ENCODE measurements at places on chromosomes 2 and 18.

DNA sequence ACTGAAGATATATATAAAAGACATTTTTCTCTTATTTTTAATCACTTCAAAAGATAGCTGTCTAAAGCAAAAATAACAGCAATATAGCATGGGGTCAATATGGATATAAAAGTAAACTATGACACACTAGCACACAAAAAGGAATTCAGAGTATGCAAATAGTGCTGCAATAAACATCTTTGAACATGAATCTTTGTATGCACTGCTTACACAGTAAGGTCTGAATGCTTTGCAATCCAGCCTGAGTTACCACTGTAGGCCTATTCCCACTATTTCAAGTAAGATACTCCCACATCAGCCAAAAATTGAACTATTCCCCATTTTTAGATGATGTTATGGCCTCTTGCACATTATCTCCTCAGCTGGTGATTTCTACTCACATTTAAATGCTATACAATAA is 27.4 kb upstream of the ERCC3 start:
- no peak for DNase-seq

- no peak for DNase-seq
Observed at GRCh38 chr2:104840893-104841585, 12.9 kb upstream of the POU3F3 start.

DNA sequence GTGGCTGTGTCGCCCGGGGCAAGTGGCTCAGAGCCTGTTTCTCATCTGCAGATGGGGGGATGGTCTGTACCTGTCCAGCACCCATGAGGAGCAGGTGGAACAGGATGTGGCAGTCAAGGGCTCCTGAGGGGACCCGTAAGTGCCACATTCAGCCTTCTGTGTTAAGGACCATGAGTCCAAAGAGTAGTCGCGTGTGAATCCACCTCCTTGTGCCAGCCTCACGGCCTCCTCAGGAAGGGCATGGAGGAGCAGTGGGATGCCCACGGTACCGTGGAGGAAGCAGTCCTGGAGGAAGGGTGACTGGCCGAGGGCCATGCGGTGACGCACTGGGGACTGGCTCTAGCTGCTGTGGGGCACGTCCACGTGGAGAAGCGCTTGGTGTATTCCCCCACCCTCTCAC is 61.1 kb downstream of the ODC1 start:
- no peak for DNase-seq

DNA sequence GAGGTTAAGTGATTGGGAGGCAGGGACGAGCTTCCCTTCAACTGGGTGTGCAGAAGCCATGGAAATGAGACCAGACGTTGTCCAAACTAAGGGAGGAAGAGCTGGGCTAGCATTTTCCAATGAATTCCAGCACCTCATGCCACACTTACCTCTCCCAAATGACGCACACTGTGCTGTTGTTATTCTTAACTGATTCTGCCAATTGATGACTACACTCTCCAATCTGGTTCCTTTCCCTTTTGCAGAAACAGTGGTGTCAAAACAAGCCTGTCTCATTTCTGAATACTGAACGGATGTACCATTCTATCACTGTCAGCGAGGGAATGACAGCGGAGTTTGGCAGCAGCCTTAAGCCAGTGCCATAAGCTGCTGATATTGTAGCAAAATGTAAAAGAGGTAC is 380.5 kb upstream of the HNRNPA3 start:
- DNase-seq, result no peak

DNA sequence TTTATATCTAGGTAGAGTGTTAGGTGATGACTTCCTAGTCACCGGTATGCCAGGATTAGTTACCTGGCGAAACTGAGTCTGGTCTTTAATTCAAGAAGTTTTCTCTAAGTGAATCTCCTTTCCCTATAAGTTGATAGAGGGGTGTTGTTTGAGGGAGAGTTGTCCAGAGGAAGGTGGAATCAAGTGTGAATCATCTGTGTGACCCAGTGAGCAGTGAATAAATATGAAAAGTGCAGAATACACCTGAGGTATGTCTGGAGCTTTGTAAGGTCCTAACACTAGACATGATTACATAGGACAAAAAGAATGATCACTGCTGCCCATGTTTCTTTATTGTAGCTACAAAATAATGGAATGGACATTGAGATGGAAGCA is 11.2 kb downstream of the POU3F3 start:
- no peak for DNase-seq

- DNase-seq, result no peak
Observed at GRCh38 chr2:147614471-147614870, 230.4 kb upstream of the ACVR2A start.

GRCh38 chr18:45464619-45465018 is 150.7 kb upstream of the SLC14A2 start:
- no peak for DNase-seq

Data from NCI-H187 (cell line).